GM20000 (cell line): ENCODE measurements at places on chromosomes 12 and 14.

DNA sequence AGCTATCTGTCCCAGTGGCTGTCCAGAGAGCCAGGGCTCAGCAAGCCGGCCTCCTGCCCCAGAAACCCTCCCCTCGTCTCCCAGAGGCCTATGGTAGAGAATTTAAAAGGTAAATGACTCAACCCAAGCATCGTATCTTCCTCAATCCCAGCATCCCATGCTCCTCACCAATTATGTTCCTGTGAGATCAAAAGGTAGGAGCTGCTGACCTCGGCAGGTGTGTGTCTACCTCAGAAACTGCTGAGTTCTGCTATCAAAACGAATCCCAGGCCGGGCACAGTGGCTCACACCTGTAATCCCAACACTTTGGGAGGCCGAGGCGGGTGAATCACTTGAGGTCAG lies 49.3 kb downstream of the FOXN3 start:
- no peak for DNase-seq

GRCh38 chr14:31943861-31944255 lies 133.2 kb upstream of the ARHGAP5 start:
- no peak for DNase-seq

DNA sequence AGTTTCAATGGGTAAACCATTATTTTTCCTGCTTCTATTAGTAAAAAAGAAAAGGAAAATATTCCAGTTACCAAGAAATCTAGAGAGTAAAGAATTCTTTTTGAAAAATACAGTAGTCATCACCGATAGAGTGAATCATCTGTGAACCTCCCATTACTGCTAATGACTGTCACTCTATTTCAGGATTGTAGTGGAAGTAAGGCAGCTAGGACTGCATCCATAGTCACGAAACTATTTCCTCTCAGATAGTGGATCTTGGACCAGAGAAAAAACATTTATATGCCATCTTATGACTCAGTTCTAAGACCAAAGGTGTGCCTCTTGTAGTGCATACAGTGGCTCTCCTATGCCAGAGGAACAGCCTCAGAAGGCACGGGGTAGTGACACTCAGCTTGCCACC lies 173.9 kb upstream of the PLEKHA5 start:
- DNase-seq: no peak

GRCh38 chr12:116609319-116610114 lies 50.3 kb downstream of the MAP1LC3B2 start:
- DNase-seq: no peak

DNA sequence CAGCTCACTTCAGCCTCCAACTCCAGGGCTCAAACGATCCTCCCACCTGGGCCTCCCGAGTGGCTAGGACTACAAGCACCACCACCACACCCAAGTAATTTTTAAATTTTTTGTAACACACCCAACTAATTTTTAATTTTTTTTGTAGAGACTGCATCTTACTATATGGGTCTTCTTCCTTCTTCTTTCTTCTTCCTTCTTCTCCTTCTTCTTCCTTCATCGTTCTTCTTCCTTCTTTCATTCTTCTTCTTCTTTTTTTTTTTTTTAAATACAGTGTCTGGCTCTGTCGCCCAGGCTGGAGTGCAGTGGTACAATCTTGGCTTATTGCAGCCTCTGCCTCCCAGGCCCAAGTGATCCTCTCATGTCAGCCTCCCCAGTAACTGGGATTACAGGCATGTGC lies 965 bp upstream of the CREBL2 start:
- DNase-seq: no peak
